Esophagus squamous epithelium (tissue), 5 donors: ENCODE measurements at places on chromosomes 16 and 17. TPM values are rescaled to one million over a fixed set of nuclear protein-coding genes. Genes with fewer than 3 reads are reported as not detected.

KRTAP9-4 gene
- not detected for total RNA-seq

SDR42E1 gene
- 15.3 TPM for total RNA-seq

HYDIN gene
- 0.23 TPM for total RNA-seq

AOC3 gene
- total RNA-seq = 3.6 TPM

PRSS36 gene
- 3.1 TPM for total RNA-seq

SEC14L5 gene
- total RNA-seq = 5.6 TPM

DNA sequence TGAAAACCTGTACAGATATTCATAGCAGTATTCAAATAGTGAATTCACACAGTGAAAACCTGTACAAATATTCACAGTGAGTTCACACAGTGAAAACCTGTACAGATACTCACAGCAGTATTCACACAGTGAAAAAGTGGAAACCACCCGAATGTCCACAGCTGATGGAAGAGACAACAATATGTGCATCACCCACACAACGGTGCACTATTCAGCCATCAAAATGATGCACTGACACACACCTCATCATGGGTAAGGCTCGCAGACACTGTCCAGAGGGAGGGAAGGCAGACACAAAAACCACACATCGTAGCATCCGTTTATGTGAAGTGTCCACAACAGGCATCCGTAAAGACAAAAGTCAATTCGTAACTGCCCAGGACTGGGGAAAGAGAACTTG is 100.9 kb downstream of the VPS53 start:
- H3K27ac ChIP-seq = no peak overlapping the region
- no peak for DNase-seq
- no peak overlapping the region for H3K4me3 ChIP-seq
- H3K4me1 ChIP-seq = no peaks in the 10 kb centered on the region
- H3K36me3 ChIP-seq = no peaks in the 10 kb centered on the region

GRCh38 chr17:47188271-47188875 is 722 bp downstream of the CDC27 start:
- H3K36me3 ChIP-seq = no peaks in the 10 kb centered on the region
- no peaks in the 10 kb centered on the region for H3K27me3 ChIP-seq
- H3K4me1 ChIP-seq = peaks cover 57% of the 10 kb centered on the region
- no peak for DNase-seq
- H3K27ac ChIP-seq = peak overlapping the region; percentile 89
- peak overlapping the region; percentile 68 for H3K4me3 ChIP-seq

GRCh38 chr16:53433509-53433908 is 762 bp upstream of the RBL2 start:
- peak overlapping the region; percentile 96 for H3K4me3 ChIP-seq
- peaks cover 40% of the 10 kb centered on the region for H3K4me1 ChIP-seq
- DNase-seq = no peak
- peak overlapping the region; percentile 98 for H3K27ac ChIP-seq
- no peaks in the 10 kb centered on the region for H3K27me3 ChIP-seq
- H3K36me3 ChIP-seq = no peaks in the 10 kb centered on the region

DNA sequence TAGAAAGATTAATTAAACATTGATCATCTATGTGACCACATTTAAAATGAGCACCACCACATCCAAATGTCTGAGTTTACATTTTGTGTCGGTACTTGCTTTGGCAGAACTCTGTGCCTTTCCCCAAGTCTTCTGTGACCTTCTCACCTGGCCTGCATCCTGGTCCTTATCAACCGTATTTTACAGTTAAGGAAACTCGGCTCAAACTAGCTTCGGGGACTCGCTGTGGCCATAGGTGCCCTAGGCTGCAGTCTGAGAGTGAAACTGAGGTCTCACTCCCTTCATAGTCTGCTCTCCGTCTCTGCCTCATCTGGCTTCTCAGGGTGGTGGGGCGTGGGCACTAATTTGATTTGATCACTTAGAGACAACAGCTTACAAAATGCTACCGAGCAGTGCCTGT is 555.5 kb downstream of the WWOX start:
- H3K4me1 ChIP-seq = no peaks in the 10 kb centered on the region
- DNase-seq = no peak
- no peaks in the 10 kb centered on the region for H3K36me3 ChIP-seq
- H3K27me3 ChIP-seq = no peaks in the 10 kb centered on the region
- no peak overlapping the region for H3K4me3 ChIP-seq
- no peak overlapping the region for H3K27ac ChIP-seq

GRCh38 chr16:20874088-20874581 is 26.0 kb downstream of the DCUN1D3 start:
- H3K27me3 ChIP-seq = no peaks in the 10 kb centered on the region
- H3K4me3 ChIP-seq = no peak overlapping the region
- H3K4me1 ChIP-seq = peaks cover 48% of the 10 kb centered on the region

- peak overlapping the region; percentile 90 for H3K27ac ChIP-seq
- no peaks in the 10 kb centered on the region for H3K27me3 ChIP-seq
- H3K36me3 ChIP-seq = no peaks in the 10 kb centered on the region
- DNase-seq = no peak
- H3K4me3 ChIP-seq = peak overlapping the region; percentile 96
These were observed 157.2 kb downstream of the RAB11FIP4 start for GRCh38 chr17:31548709-31549108.

DNA sequence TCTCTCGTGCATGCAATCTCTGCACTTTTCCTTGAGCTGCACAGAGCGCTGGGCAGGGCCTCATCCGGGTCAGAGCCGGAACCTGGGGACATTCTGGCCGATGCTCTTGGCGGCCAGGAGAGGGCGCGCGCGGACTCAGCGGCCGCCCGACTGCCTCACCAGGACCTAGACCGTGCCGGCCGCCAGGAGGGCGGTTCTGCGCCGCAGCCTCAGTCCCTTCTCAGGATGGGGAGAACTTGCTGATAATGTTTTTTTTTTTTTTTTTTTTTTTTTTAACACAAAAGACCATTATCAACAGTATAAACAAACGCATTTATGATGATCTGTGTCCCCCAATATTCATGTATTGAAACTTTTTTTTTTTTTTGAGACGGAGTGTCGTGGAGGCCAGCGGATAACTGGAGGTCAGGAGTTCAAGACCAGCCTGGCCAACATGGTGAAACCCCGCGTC is 8.1 kb upstream of the FLYWCH2 start:
- DNase-seq = peak; percentile 14
- no peaks in the 10 kb centered on the region for H3K36me3 ChIP-seq
- H3K27ac ChIP-seq = no peak overlapping the region
- H3K27me3 ChIP-seq = no peaks in the 10 kb centered on the region
- no peak overlapping the region for H3K4me3 ChIP-seq
- H3K4me1 ChIP-seq = peaks cover 9% of the 10 kb centered on the region

DNA sequence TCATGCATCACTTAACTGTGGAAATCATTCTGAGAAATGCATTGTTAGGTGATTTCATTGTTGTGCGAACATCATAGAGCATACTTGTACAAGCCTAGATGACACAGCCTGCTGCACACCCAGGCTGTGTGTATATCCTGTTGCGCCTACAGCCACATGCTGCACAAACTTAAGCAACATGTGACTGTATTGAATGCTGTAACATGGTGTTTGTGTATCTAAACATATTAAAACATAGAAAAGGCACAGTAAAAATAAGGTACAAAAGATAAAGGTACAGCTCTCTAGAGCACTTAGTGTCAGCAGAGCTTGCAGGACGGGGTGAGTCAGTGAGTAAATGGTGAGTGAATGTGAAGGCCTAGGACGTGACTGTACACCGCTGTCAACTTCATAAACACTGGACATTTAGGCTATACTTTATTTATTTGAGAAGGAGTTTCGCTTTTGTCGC is 11.9 kb downstream of the FOXK2 start:
- DNase-seq = no peak
- H3K36me3 ChIP-seq = no peaks in the 10 kb centered on the region
- H3K4me1 ChIP-seq = peaks cover 98% of the 10 kb centered on the region
- H3K27ac ChIP-seq = peak overlapping the region; percentile 85
- no peak overlapping the region for H3K4me3 ChIP-seq

DNA sequence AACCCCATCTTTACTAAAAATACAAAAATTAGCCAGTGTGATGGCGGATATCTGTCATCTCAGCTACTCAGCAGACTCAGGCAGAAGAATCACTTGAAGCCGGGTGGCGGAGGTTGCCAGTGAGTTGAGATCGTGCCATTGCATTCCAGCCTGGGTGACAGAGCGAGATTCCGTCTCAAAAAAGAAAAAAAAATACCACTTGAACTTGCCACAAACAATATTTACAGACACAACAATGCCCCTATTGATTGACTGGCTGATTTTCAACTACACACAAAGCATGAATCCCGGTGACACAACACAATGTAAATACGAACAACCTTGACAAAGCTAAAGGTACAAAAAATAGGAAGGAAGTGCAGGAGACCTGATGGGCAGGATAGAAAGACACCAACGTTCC is 49.3 kb downstream of the NXN start:
- H3K36me3 ChIP-seq = no peaks in the 10 kb centered on the region
- H3K27me3 ChIP-seq = no peaks in the 10 kb centered on the region
- no peak overlapping the region for H3K27ac ChIP-seq
- no peak for DNase-seq
- peaks cover 12% of the 10 kb centered on the region for H3K4me1 ChIP-seq
- H3K4me3 ChIP-seq = no peak overlapping the region

DNA sequence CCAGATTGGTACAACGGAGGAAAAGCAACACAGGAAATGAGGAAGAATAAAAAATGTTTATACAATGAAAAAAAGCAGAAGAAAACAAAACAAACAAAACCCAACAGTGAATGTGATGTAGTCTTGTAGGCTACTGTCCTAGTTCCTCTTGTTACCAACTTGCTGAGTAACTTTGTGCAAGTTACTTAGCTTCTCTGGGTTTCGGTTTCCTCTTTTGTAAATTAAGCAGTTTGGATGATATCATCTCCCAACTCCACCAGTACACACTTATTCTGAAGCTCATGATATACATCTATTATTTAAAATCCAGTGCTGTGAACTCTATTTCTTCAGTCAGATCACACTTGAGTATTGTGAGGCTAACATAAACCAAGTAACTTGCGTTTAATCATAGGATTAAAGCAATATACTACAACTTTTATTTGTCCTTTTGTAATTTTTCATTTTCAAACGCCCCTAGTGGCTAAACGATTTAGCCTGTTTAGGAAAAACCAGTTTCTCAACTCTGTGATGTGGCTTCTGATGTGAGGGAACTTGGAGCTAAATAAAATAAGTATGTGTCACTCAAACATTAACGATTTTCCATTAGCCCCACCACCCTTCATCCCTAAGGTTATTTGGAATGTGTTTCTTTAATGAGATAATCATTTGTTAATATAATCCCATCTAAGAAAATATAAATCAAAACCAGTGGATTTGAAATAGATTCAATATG is 1.4 kb upstream of the UNK start:
- H3K27ac ChIP-seq = peak overlapping the region; percentile 97
- peaks cover 44% of the 10 kb centered on the region for H3K4me1 ChIP-seq
- peaks cover 8% of the 10 kb centered on the region for H3K36me3 ChIP-seq
- no peaks in the 10 kb centered on the region for H3K27me3 ChIP-seq

GRCh38 chr16:47574091-47575054 is 113.2 kb downstream of the PHKB start:
- DNase-seq = no peak
- no peak overlapping the region for H3K4me3 ChIP-seq
- no peaks in the 10 kb centered on the region for H3K4me1 ChIP-seq
- H3K36me3 ChIP-seq = peaks cover 11% of the 10 kb centered on the region

DNA sequence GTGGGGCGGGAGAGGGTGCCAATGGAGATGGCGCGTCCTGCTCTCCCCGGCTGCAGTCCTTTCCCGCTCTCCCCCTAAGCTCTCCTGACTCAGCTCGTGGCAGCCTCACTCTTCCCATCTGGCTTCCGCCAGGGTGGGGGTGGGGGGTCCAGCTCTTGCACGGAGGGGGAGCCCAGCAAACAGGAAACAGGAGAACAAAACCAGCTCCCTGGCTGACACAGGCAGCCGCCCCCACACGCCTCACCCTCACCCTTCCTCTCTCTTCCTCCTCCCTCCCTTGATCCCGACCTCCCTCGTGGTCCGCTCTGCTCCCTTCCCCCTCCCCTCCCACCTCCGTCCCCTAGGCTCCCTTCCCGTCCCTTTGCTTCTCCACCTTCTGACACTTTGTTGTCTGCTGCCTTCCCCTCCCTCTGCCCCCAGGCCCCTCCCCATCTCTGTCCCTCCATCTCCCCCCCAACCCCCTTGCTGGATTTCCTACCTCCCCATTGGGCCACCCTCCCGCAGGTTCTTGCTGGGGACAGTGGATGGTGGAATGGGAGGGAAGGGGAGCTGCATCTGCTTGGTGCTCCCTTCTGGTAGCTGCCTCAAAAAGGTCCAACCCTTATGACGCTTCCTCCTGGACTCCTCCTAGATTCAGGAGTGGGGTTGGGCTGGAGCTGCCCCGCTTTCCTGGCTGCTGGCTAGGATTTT is 23.7 kb downstream of the ARHGAP23 start:
- peak overlapping the region; percentile 23 for H3K4me3 ChIP-seq
- H3K27me3 ChIP-seq = no peaks in the 10 kb centered on the region
- peaks cover 90% of the 10 kb centered on the region for H3K4me1 ChIP-seq
- peak overlapping the region; percentile 88 for H3K27ac ChIP-seq
- no peaks in the 10 kb centered on the region for H3K36me3 ChIP-seq

- peaks cover 61% of the 10 kb centered on the region for H3K27me3 ChIP-seq
- no peak overlapping the region for H3K4me3 ChIP-seq
- no peaks in the 10 kb centered on the region for H3K36me3 ChIP-seq
- no peak for DNase-seq
- H3K4me1 ChIP-seq = no peaks in the 10 kb centered on the region
- H3K27ac ChIP-seq = no peak overlapping the region
These were observed 39.8 kb downstream of the RAB11FIP4 start for GRCh38 chr17:31431098-31431851.

DNA sequence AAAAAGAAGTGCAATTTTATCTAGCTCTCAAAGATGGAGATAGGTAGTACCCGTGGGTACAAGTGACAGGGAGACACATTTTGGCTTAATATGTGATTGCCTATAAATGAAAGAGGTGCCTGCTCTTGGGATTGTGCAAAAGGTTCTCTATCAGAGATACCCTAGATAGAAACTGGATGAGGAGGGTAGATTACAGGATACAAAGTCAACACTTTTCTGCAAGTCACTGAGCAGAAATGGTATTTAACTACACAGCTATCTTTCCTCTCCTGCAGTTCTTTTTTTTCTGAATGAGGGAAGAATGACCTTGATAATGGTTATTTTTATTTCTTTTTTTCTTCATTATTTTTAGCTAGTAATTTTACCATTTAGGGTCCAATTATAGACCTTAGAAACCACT is 67.6 kb downstream of the MMD start:
- H3K27me3 ChIP-seq = no peaks in the 10 kb centered on the region
- no peak for DNase-seq
- H3K36me3 ChIP-seq = no peaks in the 10 kb centered on the region

- H3K27me3 ChIP-seq = peaks cover 19% of the 10 kb centered on the region
- H3K27ac ChIP-seq = no peak overlapping the region
- peaks cover 17% of the 10 kb centered on the region for H3K4me1 ChIP-seq
- H3K36me3 ChIP-seq = no peaks in the 10 kb centered on the region
- H3K4me3 ChIP-seq = no peak overlapping the region
These were observed 296.6 kb downstream of the MAF start for GRCh38 chr16:79303959-79304387.

GRCh38 chr16:11078812-11079459 is 134.6 kb downstream of the CLEC16A start:
- no peak for DNase-seq
- H3K27ac ChIP-seq = peak overlapping the region; percentile 3
- no peak overlapping the region for H3K4me3 ChIP-seq
- peaks cover 23% of the 10 kb centered on the region for H3K4me1 ChIP-seq
